ENCODE measurements at places on chromosomes 4 and X.
A peak's percentile ranks its signal among the peaks of the same experiment; 100 is the strongest.

DNA sequence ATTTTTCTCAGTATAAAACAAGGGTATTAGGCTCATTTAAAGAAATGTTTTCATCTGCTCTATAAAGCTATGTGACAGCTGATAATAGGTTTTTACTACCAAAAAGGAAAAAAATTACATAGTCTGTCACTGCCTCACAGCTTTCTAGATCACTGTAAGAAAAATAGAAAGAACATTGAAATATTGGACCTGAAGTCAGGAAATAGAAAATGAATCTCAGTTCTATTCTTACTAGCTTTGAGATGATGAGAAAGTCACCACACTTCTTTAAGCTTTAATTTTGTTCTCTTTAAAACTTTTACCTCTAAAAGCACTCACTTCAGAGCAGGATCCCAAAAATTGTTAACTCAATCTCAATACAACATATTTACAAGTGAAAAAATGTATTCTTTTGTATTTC is 45.3 kb upstream of the CAMK2D start:
- DNase-seq = no peak

DNA sequence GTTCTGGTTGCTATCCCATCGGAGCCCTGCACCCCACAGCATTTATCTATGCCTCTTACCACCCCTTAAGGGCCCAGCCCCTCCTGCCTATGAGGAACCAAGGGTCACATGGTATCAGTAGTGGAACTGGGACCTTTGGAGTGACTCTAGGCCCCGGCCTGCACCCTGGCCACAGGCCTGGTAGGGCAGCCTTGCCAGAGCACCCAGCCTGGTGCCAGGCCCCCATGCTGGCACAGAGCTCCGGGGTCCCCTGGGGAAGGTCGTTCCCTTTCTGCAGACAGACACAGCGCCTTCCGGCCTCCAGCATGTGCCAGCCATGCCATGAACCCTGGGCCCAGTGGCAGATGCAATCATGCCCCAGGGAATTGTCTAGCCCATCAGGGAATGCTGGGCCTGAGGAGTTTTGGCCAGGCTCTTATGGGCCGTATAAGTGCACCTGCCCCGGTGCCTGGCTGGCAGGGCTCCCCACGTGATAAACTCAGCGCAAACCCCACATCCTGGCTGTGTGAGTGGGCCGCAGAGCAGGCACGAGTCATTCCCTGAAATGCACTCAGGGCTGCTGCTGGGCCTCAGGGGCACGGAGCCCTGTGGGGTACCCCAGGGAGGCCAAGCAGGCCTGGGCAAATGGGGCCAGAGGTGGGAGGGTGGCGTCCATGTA is 19.8 kb upstream of the ADD1 start:
- peak; percentile 9 for DNase-seq

DNA sequence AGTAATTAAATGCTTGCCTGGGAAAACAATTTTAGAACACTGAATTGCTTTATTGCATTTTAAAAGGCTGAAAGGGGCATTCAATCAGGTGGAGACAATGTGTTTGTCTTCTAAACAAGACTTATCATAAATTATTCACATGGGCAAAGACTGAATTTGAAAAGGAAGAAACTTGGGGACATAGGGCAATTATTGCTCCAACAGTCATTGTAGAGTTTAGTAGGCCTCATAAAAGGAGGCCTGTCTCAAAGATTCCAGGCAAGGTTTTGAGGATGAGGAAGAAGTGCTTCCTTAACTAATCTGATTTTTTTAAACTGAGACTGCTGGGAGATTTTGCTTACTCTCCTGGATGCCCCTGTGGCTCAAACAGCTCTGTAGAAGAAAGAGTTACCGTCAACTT is 174.4 kb upstream of the RPS6KA3 start:
- no peak for DNase-seq

- no peak for DNase-seq
These were observed 17.5 kb upstream of the RAB9B start for GRCh38 chrX:103849558-103849957.

- peak; percentile 26 for DNase-seq
These were observed 33.7 kb upstream of the ANKRD50 start for GRCh38 chr4:124745985-124746801.

GRCh38 chr4:119794681-119795080 is 166.1 kb upstream of the PDE5A start:
- no peak for DNase-seq

DNA sequence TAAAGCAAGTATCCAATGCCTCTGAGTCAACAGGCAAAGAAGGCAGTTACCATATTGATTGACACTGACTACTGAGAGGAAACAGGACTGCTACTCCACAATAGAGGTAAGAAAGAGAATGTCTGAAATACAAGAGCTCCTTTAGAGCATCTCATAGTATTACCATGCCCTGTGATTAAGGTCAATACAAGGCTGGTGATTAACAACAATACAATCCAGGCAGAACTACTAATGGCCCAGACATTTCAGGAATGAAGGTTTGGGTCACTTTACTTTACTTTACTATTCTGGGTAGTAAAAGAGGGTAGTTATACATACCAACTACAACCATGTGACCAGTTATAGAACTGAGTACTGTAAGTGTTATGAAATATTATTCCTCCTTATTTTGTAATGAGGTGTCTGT is 44.5 kb downstream of the BRWD3 start:
- no peak for DNase-seq

GRCh38 chr4:113645771-113646441 is 115.6 kb downstream of the CAMK2D start:
- no peak for DNase-seq

GRCh38 chrX:1224954-1225353 is 12.5 kb upstream of the CRLF2 start:
- no peak for DNase-seq

DNA sequence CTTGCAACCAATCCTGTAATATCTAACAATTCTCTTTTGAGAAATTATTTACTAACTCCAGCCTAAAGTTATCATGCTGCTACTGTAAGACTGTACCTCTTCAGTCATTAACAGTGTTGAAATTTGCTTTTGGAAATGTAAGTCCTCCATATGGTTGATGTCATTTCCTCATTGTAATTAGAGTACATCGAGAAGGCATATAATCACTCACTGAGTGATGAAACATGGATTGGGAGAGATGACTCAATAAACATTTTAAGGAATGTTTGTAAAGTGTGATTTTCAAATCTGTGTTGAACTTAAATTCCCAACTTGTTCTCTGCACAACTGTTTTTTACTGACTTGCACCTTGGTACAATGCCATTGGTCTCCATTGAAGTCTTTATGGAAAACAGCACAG is 61.2 kb downstream of the HMGB2 start:
- DNase-seq = no peak

DNA sequence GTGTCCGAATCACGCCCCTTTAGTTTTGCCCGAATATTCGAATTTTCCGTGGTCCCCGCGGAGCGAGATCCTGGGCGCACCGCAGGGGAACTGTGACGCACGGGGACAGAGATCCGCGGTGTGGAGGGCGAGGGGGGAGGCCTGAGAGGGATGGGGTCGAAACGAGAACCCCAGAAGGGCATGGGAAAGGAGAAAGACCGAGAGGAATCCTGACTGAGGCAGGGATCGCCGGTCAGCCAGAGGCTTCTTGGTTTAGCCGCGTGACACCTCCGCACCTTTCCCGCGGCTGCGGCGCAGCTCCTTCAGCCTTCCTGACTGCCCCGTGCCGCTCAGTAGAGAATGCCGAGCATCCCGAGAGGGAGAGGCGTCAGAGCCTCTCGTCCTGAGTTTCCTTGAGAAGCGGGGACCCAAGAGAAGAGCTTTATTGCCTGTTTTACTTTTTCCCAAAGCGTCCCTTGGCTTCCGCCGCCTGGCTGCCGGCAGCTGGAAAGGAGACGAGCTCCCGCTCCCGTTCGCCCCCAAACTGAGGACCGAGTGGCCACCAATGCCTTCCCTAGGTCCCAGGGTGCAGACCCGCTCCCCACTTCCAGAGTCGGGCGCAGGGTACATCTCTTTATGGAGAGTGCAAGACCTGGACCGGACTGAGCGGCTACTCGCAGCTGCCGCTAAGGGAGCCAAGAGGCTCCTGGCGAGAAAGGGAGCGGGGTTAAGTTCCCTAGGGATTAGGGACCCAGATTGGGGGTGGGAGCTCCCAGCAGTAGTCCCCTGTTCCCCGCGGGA is 911 bp upstream of the GPR50 start:
- DNase-seq = no peak

DNA sequence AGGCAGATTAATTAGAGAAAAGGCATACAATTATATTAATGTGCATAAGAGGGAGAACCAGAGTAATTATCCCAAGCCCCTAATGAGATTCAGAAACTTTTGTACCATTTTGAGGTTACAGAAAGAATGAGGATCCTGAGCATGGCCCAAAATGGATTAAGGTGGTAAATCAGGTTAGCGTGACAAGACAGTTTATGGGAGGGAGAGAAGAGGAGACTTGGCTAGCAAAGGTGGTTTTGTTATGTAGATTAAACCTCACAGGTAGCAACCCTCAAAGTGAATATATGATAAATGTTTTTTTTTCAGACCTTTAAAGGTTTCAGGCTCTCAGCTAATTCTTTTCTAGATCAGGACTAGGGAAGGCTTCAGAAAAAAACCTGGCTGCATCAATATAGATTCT is 781.8 kb downstream of the FAM133A start:
- DNase-seq = no peak

- DNase-seq = no peak
These were observed 19.2 kb downstream of the RFC1 start for GRCh38 chr4:39346856-39347519.

- DNase-seq = peak; percentile 74
These were observed 6.0 kb upstream of the VGLL1 start for GRCh38 chrX:136525738-136526606.

GRCh38 chr4:16238327-16238726 is 12.1 kb upstream of the TAPT1 start:
- DNase-seq = no peak

DNA sequence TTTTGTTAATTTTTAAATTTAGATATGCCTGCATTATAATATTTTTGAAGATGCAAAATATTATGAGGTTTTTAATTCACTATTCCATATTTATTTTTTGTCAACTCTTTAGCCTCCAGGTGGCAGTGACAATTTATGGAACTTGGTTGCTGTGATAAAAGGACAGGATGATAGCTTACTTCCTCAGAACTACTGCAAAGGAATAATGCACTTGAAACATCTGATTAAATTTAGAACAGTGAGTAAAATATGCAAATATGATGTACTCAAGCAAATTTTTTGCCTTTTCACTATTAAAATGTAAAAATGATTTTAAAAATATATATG is 45.1 kb downstream of the SPATA4 start:
- DNase-seq = no peak

GRCh38 chr4:112517911-112518310 is 1.9 kb upstream of the NEUROG2 start:
- DNase-seq = no peak

DNA sequence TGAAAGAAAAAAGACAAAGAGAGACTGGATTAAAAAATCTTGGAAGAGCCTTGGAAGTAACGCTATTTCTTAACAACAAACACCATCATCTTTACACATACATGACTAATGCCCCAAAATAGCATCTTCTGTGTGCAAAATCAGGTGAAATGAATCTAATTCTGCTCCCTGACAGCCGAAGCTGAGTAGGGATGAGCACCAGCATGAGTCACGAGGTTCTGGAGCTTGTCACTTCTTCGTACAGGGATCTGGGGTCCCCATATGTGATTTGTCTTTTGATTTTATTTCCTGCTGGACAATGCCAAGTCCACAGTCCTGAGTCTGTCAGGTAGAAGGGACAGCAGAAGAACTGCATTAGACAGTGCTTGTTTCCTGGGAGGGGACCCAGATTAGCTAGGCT is 55.9 kb downstream of the OSTC start:
- DNase-seq = no peak

- DNase-seq = no peak
These were observed 127.8 kb downstream of the PHKA2 start for GRCh38 chrX:18855919-18856644.
